ENCODE measurements at places on chromosomes 6 and 20.

DNA sequence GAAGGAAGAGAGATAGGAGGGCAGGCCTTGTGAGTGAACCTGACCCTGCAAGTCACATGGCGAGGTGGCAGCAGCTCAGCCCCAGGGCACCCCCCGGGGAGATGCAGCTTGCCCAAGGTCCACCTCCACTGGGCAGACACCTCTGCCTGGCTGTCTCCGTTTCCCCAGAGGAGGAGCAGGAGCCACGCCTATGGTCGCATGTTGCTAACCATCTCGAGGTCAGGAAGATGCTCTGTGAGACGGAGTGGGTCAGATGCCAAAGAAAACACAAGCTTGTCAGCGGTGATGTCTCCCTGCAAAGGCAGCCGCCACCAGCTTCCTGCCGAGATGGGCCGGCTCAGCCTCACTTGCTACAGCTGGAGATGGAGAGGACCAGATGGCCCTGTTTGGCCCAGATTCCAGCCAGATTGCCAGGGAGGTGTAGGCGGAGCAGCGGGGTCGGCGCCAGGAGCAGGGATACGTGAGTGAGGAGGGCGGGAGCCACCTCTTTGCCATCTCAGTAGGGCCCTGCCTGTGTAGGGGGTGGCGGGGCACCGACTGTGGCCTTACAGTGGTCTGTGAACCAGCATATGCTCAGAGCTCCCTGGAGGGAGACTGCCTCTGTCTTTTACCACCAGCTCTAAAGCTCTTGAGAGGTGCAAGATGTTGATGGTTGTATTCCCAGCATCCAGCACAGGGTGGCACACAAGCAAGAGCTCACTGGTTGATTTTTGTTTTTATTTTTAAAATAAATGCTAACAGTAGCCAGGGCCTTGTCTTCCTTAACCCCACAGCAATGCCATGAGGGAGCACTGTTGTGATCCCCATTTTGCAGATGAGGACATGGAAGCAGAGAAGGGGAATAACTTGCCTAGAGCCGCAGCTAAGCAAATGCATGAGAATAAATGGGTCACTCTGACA lies 42.9 kb upstream of the FAM83D start:
- DNase-seq = no peak

- DNase-seq = no peak
Measured at GRCh38 chr20:49666911-49667310, 46.8 kb downstream of the B4GALT5 start.

DNA sequence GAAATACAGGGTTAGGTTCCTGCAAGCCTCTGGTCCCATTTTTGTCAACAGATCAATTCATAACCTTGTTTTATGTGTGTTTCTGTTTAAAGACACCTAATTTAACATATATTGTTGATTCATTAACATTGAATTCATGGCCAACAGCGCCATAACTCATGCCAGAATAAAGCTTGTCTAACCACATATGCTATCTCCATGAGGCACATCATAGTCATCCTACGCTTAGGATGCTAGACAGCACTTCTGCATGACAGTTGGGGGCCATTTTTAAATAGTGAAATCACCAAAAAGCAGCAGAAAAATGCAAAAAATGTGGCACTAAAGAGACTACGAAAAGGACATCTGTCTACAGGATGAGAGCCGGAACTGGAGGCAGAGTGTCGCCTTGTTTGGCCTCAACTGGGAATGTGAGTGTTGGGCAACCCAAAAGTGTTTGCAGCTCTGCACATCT lies 37.9 kb downstream of the TRAM2 start:
- DNase-seq = no peak

- no peak for DNase-seq
Measured at GRCh38 chr20:62220666-62221568, 839 bp upstream of the HRH3 start.

DNA sequence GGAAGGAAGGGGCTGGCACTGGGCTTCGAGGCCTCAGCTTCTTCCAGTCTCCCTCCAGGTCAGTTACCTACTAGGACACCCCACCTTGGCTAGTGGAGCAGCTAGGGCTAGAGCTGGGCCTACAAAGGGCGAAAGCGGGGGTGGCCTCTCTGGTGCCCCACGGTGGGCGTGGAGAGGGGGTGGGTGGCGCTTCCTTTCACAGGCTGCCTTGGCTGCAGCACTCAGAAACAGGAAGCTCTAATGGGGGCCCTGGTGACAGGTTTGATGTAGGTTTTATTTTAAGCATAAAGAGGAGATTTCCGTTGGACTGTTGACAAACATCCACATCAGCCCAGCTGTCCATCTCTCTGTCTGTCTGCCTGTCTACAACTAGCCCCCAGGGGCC lies 13.4 kb downstream of the FAM110A start:
- peak; percentile 37 for DNase-seq

- no peak for DNase-seq
Measured at GRCh38 chr6:67501755-67502154, 1133.3 kb upstream of the ADGRB3 start.

GRCh38 chr6:107789361-107789760 lies 34.8 kb downstream of the SCML4 start:
- no peak for DNase-seq

GRCh38 chr20:1169224-1169623 lies 15.6 kb downstream of the TMEM74B start:
- no peak for DNase-seq

GRCh38 chr6:978937-979685 lies 286.2 kb upstream of the EXOC2 start:
- DNase-seq = no peak

DNA sequence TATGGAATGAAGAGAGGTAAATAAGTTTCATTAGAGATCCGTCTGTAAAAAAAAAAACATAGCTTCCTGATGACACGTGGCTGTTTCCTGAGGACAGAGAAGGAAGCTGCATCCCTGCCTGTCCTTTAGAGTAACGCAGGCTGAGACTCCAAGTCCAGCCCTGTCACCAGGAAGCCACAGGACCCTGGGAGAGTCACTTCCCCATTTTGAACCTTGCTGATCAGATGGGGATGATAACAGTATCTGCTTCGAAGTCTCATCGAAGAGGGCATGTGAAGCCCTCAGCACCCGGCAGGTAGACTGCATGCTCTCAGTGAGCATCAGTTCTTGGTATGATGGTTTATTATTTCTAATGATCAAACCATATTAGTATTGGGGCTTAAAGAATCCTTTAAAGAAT lies 139.1 kb upstream of the KCNG1 start:
- DNase-seq = no peak

DNA sequence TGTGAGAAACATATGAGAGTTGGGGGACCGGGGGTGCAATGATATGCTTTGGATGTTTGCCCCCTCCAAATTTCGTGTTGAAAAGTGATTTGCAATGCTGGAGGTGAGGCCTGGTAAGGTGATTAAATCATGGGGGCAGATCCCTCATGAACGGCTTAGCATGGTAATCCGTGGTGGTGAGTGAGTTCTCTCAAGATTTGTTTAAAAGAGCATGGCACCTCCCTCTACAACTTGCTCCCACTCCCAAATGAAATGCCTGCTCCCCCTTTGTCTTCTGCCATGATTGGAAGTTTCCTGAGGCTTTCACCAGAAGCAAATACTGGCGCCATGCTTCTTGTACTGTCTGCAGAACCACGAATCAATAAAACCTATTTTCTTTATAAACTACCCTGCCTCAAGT lies 2.5 kb downstream of the DEK start:
- no peak for DNase-seq

- DNase-seq = no peak
Measured at GRCh38 chr6:163263998-163264661, 150.4 kb upstream of the QKI start.

- no peak for DNase-seq
Measured at GRCh38 chr6:18488526-18489270, 101.5 kb downstream of the RNF144B start.

Data from activated CD4-positive, alpha-beta T cell treated with anti-CD3 and anti-CD28 coated beads for 4 hours (primary cell).